ENCODE measurements at places on chromosomes 5 and 9.

DNA sequence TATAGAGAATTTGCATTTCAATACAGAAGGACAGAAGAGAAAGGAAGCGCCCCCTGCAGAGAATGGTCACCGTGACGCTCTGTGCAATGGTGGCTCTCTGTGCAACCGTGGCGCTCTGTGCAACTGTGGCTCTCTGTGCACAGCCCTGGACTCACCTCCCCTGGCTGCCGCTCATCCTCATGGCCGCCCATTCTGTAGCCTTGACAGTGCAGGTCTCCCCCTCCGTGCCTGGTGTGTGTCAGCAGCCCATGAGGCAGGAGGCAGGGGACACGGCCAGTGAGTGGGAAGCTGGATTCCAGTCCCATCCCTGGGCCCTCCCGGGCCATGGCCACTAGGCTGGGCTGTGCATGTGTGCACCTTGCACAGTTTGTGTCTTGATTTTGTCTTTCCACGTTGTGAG, 12.0 kb downstream of the EXOC3 start:
- no peak for DNase-seq

DNA sequence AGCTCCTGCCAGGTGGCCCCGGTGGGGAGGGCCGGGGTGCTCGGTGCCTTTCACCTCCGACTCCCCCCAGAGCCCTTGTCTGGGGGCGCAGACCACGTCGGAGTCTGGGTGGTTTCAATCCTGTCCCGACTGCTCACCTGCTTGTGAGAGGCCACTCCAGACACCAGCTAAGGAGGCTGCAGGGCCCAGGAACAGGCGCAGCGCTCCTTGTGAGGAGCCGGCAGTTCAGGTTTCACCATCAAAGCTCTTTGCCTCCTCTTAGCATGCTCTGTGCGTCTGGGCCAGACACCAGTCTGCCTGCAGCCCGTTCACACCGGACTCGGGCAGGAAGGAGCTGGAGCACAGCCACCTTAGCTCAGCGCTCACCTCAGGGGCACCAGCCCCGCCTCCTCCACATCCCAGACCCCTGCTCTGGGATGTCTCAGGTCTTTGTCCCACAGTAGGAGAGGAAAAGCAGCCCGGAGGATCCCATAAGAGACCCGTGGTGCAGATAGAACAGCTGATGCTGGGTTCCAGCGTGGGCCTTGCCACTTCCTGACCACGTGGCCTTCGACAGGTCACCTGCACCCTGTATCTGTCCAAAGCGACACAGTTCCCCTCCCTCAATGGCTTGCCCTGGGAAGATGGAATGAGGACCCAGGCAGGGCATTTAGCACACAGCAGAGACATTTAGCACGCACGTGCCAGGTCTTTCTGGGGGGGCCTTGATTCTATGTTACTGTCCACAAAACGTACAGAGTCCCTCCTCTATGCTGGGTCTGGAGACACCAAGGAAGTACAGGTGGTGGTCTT, 106.2 kb upstream of the LMX1B start:
- no peak for DNase-seq

- DNase-seq, result no peak
Measured at GRCh38 chr9:123637945-123638634, 282.1 kb downstream of the CRB2 start.

GRCh38 chr9:13971966-13972655, 341.8 kb downstream of the NFIB start:
- no peak for DNase-seq

GRCh38 chr9:80875947-80876346, 813.4 kb downstream of the TLE1 start:
- DNase-seq, result no peak

GRCh38 chr5:16690243-16690852, 73.6 kb upstream of the RETREG1 start:
- peak; percentile 17 for DNase-seq

- DNase-seq, result no peak
Measured at GRCh38 chr9:31390403-31391025, 993.9 kb upstream of the ACO1 start.

DNA sequence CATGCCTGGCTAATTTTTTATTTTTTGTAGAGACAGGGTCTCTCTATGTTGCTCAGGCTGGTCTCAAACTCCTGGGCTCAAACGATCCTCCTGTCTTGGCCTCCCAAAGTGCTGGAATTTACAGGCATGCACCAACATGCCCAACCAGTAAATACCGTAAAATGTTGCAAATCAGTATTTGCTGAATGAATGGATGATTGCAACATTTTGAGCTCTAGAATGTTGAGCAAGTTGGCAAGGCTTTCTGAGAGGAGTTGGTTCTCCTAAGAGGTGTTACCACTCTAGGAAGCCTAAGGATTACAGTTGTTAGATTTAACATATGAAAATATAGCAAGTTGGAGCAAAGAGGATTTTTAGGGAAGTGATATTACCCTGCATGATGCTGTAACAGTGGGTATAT, 15.6 kb upstream of the DMXL1 start:
- DNase-seq, result no peak

DNA sequence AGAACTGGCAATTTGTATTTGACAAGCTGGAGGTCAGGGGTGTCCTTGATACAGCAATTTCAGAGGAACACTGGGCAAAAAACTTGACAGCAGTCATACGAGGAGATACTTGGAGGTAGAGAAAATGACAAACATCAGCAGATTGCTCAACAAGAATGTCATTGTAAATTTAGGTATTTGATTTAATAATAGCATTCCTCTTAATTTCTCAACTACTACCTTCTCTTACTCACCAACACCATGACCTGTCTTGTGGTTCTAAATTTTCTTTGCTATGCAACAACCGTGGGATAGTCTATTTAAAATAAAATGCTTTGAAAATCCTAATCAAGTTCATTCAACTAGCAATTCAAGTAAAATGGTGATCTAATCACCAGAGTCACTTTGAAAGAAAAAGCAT, 128.4 kb downstream of the DNAH5 start:
- DNase-seq, result no peak

DNA sequence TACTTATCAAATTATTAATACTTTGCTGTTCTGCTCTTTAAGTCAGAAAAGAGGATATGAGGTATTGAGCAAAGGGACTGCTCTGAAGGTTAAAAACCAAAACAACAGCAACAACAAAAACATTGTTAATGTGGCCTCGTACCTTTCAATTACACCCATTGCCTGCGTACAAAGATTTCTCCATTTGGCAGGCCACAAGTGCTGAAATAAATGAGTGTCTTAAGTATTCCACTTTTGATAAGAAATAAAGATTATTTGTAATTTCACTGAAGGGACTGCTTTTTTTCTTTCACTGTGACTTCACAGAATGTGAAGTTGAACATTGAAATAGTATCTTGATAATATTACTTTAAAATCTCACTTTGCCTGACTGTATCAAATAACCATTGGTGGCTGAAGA, 163.2 kb upstream of the MRPS30 start:
- DNase-seq, result no peak

GRCh38 chr5:128825826-128826225, 139.5 kb upstream of the SLC27A6 start:
- no peak for DNase-seq

GRCh38 chr9:113886466-113886865, 10.4 kb downstream of the ZNF618 start:
- no peak for DNase-seq

GRCh38 chr5:72138943-72139521, 31.8 kb downstream of the MAP1B start:
- DNase-seq, result peak; percentile 56

DNA sequence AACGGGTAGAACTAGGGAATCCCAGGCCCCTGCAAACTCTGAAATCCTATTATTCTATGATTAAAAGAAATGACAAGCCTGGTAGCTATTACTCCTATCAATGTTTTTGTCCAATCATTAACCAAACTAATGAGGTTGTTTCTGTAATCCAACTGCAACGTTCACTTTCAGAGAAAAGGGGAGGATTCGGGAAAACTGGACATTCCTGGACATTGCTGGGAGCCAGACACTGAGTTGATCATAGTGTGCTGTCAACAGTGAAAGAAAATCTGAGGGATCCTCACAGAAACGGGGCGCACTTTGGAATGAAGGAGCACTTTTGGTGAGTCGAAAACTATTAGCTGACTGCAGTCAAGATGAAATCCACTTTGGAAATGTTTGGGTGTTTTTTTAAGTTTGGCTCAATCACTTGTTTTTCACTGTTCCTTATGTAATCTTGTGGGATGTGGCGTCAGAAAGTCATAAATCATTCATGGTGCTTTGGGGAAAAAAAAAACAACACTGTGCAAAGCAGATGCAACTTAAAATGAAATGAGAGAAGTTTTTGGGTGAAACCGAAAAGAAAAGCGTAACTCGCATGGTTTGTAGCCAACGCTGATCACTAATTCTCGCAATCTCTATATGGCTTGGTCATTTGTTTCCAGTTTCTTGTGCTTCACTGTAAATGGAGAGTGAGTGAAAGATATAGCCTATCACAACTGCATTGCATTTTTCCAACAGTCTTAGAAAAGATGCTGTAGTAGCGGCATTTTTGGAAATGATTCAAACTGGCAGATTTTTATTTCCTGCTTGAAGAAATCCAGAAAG, 51.2 kb upstream of the ADRA1B start:
- DNase-seq, result no peak

DNA sequence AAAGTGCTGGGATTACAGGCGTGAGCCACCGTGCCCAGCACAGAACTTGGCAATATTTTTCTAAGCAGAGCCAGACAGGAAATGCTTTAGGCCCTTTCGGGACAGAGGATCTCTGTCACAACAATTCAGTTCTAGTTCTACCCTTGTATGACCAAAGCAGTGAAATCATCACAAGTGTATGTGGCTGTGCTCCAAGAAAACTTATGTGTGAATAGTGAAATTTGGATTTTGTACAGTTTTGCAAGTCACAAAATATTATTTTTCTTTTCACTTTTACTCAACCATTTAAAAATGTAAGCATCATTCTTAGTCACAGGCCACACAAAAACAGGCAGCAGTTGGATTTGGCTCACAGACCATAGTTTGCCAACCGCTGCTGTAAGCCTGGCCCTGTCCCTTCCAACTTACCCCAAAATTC, 20.4 kb upstream of the PRUNE2 start:
- peak; percentile 90 for DNase-seq

DNA sequence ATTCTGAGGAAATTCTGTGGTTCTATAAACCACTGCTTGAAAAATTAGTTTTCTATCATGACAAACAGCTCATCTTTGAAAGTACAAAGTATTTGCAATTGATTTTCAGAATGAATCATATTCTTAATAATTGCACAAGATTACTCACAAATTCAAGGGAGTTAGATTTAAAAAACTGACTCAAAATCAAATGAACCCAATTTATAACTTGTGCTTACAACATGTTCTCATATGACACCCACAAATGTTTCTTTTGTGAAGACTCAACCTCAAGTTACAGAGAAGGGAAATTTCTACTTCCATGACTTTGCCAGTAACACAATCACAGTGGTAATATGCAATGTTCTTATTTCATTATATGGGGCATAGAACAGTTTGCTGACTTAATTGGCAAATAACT, 272.0 kb upstream of the ACTBL2 start:
- DNase-seq, result no peak

- no peak for DNase-seq
Measured at GRCh38 chr5:177524539-177524900, 7.8 kb upstream of the DDX41 start.

DNA sequence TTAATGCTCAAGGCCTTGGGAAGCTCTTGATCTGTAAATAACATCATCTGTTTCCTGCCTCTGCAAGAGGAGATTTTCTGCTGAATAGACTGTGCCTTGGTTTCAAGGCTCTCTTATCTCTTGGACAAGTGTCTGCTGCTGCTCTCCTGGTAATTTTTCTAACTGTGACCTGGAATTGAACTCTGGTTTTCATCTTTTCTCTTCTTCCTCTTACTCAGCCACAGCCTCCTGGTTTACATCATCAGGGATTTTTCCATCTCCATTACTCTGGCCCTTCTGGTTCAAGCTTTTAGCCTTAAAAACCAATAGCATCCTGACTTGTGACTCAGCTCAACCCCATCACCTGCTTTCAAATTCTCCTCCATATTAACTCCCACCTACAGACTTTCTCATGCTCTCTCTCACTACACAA, 49.6 kb upstream of the ITGA1 start:
- DNase-seq, result no peak

DNA sequence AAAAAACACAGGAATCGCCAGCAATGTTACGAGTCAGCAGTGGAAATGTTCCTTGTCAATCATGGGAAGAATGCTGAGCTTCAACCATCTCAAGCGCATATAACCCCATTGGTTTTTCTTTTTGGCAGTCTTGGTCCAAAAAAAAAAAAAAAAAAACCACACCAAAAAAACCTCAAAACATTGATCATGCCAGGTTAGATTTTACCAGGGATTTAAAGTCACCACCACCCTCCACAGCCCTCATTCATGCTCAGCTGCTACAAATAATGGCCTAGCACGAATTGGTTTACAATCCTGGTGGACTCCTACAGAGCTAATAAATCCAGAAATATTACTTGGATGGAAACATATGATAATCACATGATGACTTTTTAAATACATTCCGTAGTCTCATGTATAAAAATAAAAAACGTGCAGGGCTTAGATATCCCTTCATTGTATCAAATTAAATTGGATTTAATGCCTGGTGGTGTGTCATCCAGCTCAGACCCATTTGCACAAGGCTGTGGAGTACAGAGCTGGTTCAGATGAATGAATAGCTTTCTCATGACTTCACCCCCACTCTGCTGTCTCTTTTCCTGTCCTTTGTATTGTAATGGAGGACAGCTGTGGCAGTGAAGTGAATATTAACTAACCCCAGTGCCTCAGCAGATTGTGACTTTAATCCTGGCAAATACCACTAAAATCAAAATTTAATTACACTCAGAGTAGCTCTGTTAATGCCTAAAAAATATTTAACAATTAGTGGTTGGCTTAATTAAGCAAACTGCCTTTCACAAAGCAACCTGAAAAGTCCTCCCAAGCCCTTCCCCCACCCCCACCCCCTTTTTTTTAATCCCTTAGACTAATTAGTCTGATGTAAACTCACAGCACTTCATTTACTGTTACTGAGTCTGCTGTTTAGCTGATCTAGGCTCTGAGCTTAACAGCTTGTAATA, 626.5 kb upstream of the ZNF608 start:
- no peak for DNase-seq

DNA sequence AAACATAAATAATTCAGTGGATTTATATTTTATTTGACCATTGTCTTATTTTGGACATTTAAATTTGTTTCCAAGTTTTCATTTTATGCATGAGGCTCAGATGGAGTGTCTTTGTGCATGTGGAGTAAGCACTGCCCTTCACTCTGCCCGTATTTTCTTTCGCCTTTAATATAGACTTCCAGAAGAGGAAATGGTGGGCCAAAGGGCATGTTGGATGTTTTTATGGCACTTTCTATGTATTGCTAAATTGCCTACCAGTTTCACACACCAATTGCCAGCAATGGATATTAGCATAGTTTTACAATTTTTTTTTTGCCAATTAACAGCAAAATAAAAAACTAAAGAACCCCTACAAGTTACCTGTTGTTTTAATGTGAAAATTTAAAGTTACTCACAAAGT, 38.4 kb downstream of the ZSWIM6 start:
- DNase-seq, result no peak
